ENCODE measurements at places on chromosomes 3 and 15.

DNA sequence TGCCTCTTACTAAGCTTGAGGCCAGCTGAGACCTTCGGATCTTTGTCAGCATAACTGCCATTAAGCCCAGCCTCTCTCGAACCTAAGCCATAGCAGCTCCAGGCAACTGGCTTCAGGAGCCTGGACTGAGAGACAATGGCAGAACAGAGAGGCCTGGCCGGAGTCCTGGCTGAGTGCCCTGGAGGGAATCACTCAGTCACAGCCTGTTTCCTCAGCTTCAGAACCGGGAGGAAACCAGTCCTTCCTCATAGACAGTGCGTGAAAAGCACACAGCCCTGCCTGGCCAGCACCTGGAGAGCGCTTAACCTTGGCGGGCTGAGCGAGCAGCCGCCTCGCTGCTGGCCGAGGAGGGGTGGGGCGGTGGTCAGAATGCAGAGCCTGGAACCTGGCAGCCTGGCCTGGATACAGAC, 21.6 kb downstream of the RNU5B-1 start:
- no peaks in the 10 kb centered on the region for H3K4me1 ChIP-seq
- no peak overlapping the region for H3K4me3 ChIP-seq
- H3K27ac ChIP-seq, result no peak overlapping the region
- peaks cover 23% of the 10 kb centered on the region for H3K27me3 ChIP-seq
- no peak for DNase-seq

DNA sequence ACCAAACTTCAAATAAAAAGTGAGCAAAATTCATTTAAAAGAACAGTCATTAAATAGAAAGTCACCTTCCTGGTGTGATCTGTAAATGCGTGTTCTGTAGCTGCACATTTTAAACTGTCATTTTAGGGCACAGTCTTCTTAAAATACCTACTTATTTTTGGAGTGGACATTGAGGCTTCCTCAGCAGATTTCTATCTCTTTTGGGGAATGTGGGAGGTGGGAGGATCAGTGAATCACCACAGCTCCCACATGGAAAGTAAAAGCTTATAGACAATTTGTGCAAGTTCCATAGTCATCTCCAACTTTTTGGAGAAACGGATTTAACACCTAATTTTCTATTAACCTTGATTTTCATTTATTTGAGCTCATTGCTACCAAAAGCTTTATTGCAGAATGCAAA, 21.0 kb upstream of the MOBP start:
- no peaks in the 10 kb centered on the region for H3K4me1 ChIP-seq
- H3K4me3 ChIP-seq, result no peak overlapping the region
- H3K27ac ChIP-seq, result no peak overlapping the region
- H3K36me3 ChIP-seq, result no peaks in the 10 kb centered on the region
- no peak for DNase-seq
- H3K27me3 ChIP-seq, result peaks cover 6% of the 10 kb centered on the region

DNA sequence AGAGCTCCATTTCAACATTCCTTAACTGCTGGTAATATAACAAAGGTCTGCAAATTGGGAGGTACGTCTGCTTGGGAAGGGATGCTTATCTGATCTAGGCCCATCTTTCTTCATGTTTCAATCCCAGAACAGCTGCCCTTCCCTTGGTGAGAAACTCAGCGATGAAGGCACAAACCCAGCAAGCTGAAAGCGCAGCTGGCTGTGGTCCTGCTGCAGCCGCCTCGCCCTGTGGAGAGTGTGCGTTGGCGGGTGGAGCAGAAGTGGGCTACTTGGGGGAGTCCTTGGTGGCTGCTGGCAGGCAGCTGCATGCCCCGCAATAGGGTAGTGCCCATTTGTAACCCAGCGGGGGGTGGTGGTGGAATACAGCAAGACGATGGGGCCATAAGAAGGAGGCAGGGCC, 160.6 kb upstream of the WNT5A start:
- peaks cover 18% of the 10 kb centered on the region for H3K27me3 ChIP-seq
- no peaks in the 10 kb centered on the region for H3K4me1 ChIP-seq
- no peaks in the 10 kb centered on the region for H3K36me3 ChIP-seq
- H3K4me3 ChIP-seq, result no peak overlapping the region

DNA sequence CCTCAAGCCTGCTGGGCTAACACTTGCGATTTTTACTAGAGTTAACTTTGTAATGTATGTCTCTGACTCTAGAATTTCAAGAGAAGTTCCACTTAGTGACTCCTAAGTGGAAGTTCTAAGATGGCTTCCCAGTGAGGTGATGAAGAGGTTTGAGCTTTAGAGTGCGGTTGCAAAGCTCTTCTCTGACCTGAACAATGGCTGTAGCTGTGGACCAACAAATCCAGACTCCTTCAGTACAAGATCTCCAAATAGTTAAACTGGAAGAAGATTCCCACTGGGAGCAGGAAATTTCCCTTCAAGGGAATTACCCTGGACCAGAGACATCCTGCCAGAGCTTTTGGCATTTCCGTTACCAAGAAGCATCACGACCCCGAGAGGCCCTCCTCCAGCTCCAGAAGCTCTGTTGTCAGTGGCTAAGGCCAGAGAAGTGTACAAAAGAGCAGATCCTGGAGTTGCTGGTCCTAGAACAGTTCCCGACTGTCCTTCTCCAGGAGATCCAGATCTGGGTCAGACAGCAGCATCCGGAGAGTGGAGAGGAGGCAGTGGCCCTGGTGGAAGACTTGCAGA, 22.3 kb downstream of the WDR73 start:
- peaks cover 11% of the 10 kb centered on the region for H3K4me1 ChIP-seq
- peak overlapping the region; percentile 81 for H3K4me3 ChIP-seq
- H3K27ac ChIP-seq, result peak overlapping the region; percentile 87

GRCh38 chr15:89822026-89822425, 7.4 kb upstream of the ANPEP start:
- H3K4me3 ChIP-seq, result no peak overlapping the region
- peaks cover 14% of the 10 kb centered on the region for H3K4me1 ChIP-seq
- no peaks in the 10 kb centered on the region for H3K27me3 ChIP-seq
- H3K27ac ChIP-seq, result no peak overlapping the region
- no peaks in the 10 kb centered on the region for H3K36me3 ChIP-seq

- no peaks in the 10 kb centered on the region for H3K27me3 ChIP-seq
- H3K4me3 ChIP-seq, result no peak overlapping the region
- no peaks in the 10 kb centered on the region for H3K4me1 ChIP-seq
- H3K36me3 ChIP-seq, result peaks cover 31% of the 10 kb centered on the region
- no peak overlapping the region for H3K27ac ChIP-seq
Measured at GRCh38 chr3:132509506-132509905, 87.6 kb upstream of the ACKR4 start.

DNA sequence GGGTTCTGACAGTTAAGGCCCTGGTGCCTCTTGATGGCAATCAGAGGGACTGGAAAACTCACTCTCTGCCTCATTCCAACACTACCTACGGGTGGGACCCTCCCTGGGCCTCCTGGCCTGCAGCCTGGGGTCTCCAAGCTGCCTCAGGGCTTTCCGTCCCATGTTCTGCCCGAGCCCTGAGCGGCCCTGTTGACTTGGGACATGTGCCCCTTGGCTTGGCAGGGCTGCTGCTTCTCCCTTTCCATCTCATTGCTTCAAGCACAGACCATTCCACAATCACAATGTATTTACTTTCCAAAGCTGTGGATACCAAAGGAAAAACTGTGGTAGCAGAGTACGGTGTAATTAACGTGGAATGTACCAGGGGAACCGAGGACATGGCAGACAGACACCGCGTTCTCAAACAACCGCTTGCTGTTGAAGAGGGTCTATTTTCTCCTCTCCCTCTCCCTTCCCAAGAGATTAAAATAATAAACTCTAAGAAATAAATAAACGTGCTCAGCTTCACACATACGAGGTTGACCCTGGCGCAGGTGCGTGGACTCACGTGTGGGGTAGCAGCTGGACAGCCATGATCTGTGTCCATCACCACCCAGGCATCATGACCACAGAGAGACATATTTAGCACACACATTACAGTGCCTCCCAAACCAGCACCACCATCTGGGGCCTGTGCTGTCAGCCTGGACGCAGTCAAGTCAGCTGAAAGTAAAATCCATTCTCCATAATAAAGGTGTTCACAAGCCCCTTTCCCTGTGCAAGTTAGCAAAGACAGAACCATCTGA, 172.0 kb downstream of the XXYLT1 start:
- peaks cover 18% of the 10 kb centered on the region for H3K4me1 ChIP-seq
- H3K36me3 ChIP-seq, result no peaks in the 10 kb centered on the region
- no peaks in the 10 kb centered on the region for H3K27me3 ChIP-seq
- no peak overlapping the region for H3K27ac ChIP-seq

DNA sequence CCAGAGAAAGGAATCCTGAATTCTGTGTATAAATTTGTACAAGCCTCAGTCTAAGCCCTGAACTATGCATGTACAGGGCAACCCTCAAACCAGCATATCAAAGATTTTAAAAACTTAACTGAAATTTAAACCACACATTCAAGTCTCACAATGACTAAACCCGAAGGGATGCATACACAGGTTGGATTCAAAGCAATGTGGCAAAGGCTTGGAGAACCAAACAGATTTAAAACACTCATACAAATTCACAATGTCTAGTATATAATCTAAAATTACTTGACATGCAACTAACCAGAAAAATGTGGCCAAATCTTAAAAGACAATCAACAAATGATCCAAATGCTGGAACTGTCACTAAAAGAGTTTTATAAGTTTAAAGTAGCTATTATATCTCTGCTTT, 36.4 kb downstream of the CEP152 start:
- no peaks in the 10 kb centered on the region for H3K27me3 ChIP-seq
- no peaks in the 10 kb centered on the region for H3K36me3 ChIP-seq
- peak; percentile 53 for DNase-seq
- H3K27ac ChIP-seq, result no peak overlapping the region
- H3K4me1 ChIP-seq, result 0 out of 2 replicates have a peak, but pooled peaks cover 3% of the 10 kb centered on the region

DNA sequence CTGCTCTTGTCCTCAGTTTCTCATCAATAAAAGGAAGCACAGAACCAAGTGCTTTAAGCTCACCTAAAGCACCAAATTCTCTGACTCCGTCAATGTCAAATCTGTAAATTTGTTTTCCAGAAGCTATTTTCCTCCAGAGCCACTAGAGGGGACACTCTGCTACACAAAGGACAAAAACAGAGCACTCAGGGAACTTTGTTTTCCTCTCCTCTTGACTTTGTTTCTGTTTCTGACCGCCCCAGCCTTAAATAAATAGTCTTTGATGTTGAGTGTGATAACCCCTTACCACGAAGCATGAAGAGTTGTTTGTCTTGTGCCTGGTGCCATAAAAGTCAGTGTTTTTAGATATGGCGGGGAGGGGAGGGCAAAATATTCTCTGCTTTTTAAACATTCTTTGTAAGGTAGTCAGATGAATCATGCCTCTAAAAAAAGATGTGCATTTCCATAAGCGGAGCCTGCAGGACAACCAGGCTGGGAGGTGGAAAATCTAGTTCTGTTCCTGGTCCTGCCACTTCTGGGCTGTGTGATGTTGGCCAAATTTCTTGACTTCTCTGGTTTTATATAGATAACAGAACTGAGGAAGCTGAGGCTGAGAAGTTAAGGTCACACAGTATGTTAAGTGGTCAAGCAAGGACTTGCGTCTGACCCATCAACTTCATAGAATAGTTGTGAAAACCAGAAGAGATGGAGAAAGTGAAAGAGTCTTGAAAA, 7.3 kb upstream of the ZBTB38 start:
- DNase-seq, result peak; percentile 90
- H3K4me3 ChIP-seq, result peak overlapping the region; percentile 15
- no peaks in the 10 kb centered on the region for H3K36me3 ChIP-seq
- peaks cover 7% of the 10 kb centered on the region for H3K4me1 ChIP-seq
- H3K27ac ChIP-seq, result peak overlapping the region; percentile 85

GRCh38 chr15:70486451-70487386, 276.6 kb downstream of the UACA start:
- DNase-seq, result peak; percentile 89
- H3K27me3 ChIP-seq, result peaks cover 22% of the 10 kb centered on the region
- H3K4me1 ChIP-seq, result peaks cover 18% of the 10 kb centered on the region
- no peaks in the 10 kb centered on the region for H3K36me3 ChIP-seq
- H3K4me3 ChIP-seq, result no peak overlapping the region

- H3K36me3 ChIP-seq, result no peaks in the 10 kb centered on the region
- no peak overlapping the region for H3K27ac ChIP-seq
- H3K4me3 ChIP-seq, result no peak overlapping the region
- DNase-seq, result peak; percentile 16
- 0 out of 2 replicates have a peak, but pooled peaks cover 2% of the 10 kb centered on the region for H3K4me1 ChIP-seq
- H3K27me3 ChIP-seq, result peaks cover 21% of the 10 kb centered on the region
Measured at GRCh38 chr3:129934234-129935123, 40.0 kb upstream of the TRH start.

GRCh38 chr3:112013784-112014143, 15.0 kb downstream of the TAGLN3 start:
- no peak overlapping the region for H3K4me3 ChIP-seq
- no peak overlapping the region for H3K27ac ChIP-seq
- no peaks in the 10 kb centered on the region for H3K36me3 ChIP-seq
- no peaks in the 10 kb centered on the region for H3K27me3 ChIP-seq

- H3K36me3 ChIP-seq, result no peaks in the 10 kb centered on the region
- no peak overlapping the region for H3K4me3 ChIP-seq
- DNase-seq, result no peak
- peaks cover 2% of the 10 kb centered on the region for H3K4me1 ChIP-seq
- H3K27ac ChIP-seq, result no peak overlapping the region
Measured at GRCh38 chr15:74977599-74977998, 17.8 kb upstream of the SCAMP5 start.

GRCh38 chr15:38554354-38554753, 10.3 kb downstream of the RASGRP1 start:
- no peaks in the 10 kb centered on the region for H3K36me3 ChIP-seq
- no peak overlapping the region for H3K27ac ChIP-seq
- H3K27me3 ChIP-seq, result no peaks in the 10 kb centered on the region
- H3K4me1 ChIP-seq, result peaks cover 30% of the 10 kb centered on the region

DNA sequence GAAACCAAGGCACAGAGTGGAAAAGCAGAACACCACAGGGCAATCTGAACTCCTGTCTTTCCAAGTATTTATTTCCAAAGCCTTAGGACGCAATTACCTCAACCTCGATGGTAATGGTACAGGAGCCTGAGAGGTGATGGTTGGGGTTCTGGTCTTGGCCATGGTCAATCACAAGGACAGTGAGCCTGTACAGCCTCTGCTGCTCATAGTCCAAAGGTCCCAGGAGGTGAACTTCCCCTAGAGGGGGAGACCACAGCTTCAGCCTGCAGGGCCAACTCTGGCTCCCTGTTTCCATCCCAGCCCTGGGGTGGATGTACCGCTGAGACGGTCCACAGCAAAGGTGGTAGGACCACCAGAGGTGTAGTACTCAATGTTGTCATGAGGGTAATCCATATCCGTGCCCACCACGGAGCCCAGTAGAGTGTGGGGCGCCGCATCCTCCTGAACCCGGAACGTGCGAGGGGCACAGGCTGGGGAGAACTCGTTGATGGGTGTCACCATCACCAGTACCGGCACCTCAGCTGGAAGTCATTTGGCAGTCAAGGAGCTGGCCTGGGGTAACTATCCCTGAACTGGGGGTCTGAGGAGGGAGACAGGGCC, 6.1 kb downstream of the CDHR4 start:
- no peak overlapping the region for H3K27ac ChIP-seq
- H3K4me1 ChIP-seq, result no peaks in the 10 kb centered on the region
- H3K27me3 ChIP-seq, result peaks cover 10% of the 10 kb centered on the region
- no peak overlapping the region for H3K4me3 ChIP-seq

- no peak for DNase-seq
- H3K27me3 ChIP-seq, result no peaks in the 10 kb centered on the region
- no peaks in the 10 kb centered on the region for H3K36me3 ChIP-seq
- H3K4me1 ChIP-seq, result peaks cover 11% of the 10 kb centered on the region
- no peak overlapping the region for H3K27ac ChIP-seq
- no peak overlapping the region for H3K4me3 ChIP-seq
Measured at GRCh38 chr3:9901967-9902366, 681 bp upstream of the IL17RE start.

GRCh38 chr3:39812537-39812936, 3.1 kb downstream of the MYRIP start:
- peaks cover 12% of the 10 kb centered on the region for H3K27me3 ChIP-seq
- no peaks in the 10 kb centered on the region for H3K36me3 ChIP-seq
- H3K27ac ChIP-seq, result no peak overlapping the region

GRCh38 chr3:143263852-143264513, 144.4 kb downstream of the CHST2 start:
- no peak for DNase-seq
- H3K36me3 ChIP-seq, result no peaks in the 10 kb centered on the region
- no peaks in the 10 kb centered on the region for H3K27me3 ChIP-seq
- H3K27ac ChIP-seq, result no peak overlapping the region
- H3K4me1 ChIP-seq, result no peaks in the 10 kb centered on the region

Measured in IMR-90 (cell line).